Motor neuron (in vitro differentiated cells): ENCODE measurements at places on chromosomes 12 and 14. TPM values are rescaled to one million over a fixed set of nuclear protein-coding genes. Genes with fewer than 3 reads are reported as not detected.

DNA sequence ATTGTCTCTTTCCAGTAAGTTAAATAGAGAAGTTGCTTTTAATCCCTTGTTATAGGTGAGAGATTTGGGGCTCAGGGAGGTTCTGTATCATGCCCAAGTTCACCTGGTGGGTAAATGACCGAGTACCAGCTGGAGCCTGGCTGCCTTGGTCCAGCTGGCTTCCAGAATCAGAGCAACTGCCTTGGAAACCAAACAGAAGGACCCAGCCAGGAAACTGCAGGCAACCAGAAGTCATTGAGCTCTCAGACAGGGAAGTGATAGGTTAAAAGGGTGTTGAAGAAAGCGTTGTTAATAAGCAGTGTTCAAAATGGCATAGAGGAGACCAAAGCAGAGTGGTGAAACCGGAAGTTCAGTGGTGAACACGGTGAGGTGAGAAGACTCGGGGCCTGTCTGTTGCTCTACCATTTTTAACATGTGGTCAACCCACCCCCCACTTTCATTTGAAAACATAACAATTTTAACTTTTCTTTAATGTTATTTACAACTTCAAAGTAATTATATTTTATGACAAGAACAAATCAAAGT lies 54.9 kb downstream of the PLEKHG7 start:
- ATAC-seq: no peak

DNA sequence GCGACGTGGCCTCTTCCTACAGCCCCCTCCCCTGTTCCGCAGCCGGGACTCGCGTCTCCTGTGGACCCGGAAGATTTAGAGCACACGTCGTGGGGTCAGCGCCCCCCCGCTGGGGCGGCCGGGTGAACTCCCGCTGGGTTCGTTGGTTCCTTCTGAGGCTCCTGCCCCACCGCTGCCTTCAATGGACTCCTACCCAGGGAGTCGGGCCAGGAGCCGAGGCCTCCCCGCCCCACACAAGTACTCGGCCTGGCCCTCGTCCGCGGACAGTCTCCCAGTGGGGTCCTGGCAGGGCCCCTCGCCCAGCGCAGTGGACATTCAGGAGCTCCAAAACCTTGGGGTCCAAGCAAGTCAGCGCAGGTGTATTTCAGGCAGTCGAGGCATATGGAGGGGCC lies 1.2 kb downstream of the MMP17 start:
- no peak for ATAC-seq

DNA sequence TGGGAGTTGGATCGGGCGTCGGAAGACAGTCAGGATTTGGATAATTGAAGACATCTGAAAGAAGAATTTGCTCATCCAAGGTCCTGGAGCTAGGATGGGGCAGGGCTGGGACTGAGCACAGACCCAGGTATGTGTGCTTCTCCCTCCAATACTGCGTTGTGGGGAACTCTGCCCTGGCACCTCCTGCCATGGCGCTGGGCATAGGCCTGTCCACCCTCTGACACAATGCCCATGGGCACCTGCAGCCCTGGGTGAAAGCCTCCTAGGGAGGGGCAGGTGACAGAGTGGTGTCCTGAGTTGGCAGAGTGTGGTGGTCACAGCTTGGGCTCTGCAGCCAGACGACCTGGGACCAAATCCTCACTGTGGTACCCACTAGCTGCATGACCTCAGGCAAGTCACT lies 53.3 kb downstream of the CALM1 start:
- ATAC-seq: no peak

DNA sequence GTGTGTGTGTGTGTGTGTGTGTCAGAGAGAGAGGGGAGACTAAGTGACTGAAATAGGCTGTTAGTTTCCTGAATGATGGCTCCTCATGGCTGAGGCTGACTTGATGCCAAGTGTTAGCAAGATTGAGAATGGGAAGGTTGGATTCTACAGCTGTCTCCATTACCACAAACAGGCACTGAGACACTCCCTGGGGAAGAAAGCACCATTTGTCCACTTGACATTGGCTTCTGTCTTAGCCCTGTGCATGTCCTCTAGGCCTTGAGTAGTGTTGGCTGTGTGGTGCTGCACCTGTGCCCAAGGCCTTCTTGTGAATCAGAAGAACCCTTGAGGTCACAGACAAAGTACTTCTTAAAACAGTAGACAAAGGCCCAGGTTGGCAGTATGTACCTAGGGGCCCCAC lies 15.6 kb downstream of the ERG28 start:
- no peak for ATAC-seq

DNA sequence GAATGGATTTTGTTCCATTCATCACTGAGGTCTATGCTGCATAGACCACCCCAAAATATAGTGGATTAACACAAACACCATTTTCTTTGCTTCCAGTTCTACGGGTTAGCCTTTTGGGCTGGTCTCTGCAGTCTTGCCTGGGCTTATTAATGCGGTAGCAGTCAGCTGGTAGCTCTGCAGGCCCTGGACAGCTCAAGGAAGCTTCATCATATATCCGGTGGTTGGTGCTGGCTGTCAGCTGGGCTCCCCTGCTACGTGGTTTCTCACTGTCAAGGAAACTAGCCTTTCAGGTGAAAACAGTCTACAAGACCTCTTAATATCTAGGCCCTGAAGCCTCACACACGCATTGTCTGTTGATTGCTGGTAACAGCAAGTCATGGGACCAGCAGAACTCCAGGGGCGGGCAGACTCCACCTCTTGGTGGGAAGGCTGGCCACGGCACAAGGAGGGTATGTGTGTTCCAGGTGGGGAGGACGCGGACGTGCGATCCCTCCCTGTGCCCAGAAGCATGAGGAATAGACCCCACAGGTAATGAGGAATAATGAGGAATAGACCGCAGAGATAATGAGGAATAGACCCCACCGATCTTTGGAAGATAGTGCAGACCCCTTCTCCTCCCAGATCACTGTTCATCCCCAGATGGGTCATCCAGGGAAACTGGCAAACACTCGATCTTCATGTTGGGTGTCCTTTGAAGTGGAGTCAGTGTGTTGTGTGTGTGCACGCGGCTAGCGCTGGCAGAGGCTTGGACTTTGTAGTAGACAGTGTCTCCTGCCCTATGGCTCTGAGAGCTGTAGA lies 13.3 kb downstream of the TSPAN9 start:
- ATAC-seq: peak; percentile 50

DNA sequence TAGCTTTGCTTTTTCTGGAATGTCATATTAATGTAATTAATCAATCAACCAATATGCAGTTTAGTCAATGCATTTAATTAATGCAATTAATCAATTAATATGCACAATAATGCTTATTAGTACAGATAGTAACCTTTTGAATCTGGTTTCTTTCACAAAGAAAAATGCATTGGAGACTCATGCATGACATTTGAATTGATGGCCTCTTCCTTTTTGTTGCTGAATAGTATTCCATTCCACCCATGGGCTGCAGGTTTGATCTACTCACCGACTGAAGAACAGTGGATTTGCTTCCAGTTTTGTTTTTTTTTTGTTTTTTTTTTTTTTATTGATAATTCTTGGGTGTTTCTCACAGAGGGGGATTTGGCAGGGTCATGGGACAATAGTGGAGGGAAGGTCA lies 13.1 kb upstream of the GPR132 start:
- ATAC-seq: no peak

DNA sequence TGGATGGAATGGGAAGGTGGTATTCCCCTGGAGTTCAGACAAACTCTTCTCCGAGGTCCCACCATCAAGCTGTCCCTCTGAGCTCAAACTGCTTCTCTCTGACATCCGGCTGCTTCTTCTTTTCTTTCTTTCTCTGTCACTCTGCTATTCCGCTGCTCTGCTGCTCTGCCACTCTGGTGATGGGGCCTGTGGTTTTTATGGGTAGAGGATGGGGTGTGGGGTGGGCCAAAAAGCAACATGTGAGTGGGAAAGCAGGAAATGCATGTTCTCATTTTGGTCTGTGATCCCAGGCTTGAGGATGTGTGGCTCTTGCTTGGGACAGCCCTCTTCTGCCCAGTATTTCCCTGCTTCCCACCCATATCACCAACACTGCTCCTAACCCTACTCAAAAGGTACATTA lies 30.6 kb downstream of the CLECL1 start:
- no peak for ATAC-seq

GRCh38 chr14:87109271-87109670 lies 883.7 kb downstream of the GALC start:
- ATAC-seq: no peak

DNA sequence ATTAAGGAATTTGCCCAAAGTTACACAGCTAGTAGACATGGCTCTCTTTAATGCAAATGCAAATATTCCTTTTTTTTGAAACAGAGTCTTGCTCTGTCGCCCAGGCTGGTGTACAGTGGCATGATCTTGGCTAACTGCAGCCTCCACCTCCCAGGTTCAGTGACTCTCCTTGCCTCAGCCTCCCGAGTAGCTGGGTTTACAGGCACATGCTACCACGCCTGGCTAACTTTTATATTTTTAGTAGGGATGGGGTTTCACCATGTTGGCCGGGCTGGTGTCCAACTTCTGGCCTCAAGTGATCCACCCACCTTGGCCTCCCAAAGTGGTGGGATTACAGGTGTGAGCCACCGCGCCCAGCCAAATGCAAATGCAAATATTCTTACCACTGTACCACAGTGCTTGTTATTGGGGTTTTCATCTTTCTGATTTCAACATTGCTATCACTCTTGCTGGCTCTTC lies 24.5 kb upstream of the HIGD1C start:
- no peak for ATAC-seq

DNA sequence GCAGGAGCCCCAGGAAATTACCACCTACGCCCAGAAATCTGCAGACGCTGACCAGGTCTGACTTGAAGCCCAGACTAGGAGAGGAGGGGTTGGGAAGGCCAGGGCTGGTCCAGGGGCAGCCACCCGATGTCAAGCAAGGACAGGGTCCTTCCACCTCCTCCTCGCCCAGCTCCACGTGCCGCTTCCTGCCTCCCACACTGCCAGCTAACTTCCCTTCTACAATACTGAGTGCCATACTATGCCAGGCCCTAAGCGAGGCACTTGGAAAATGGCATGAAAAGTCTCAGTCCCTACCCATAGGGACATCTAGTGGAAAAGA lies 71.7 kb downstream of the SETD3 start:
- ATAC-seq: no peak

GRCh38 chr12:105275997-105276733 lies 40.2 kb upstream of the APPL2 start:
- ATAC-seq: no peak

- ATAC-seq: peak; percentile 88
Observed at GRCh38 chr12:58566599-58566998, 353.7 kb downstream of the LRIG3 start.

- no peak for ATAC-seq
Observed at GRCh38 chr12:89269174-89269573, 83.1 kb downstream of the DUSP6 start.

DNA sequence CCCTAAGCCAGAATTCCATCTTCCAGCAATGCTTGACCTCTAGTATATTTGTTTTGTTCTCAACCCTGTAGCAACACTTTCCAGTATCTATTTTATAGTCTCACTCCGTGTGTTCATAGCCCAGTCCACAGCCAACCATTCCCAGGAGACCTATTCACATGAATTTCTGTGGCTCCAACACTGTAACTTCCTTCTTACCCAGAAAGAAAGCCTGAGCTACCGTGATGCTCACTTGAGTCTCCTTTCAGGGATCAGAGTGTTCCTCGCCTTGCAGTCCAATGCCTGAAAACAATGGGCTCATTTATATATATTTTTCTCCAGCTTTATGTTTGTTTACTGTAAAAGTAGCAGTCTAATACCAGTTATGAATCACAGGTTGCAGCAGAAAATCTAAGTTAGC lies 645.0 kb upstream of the NOVA1 start:
- no peak for ATAC-seq

DNA sequence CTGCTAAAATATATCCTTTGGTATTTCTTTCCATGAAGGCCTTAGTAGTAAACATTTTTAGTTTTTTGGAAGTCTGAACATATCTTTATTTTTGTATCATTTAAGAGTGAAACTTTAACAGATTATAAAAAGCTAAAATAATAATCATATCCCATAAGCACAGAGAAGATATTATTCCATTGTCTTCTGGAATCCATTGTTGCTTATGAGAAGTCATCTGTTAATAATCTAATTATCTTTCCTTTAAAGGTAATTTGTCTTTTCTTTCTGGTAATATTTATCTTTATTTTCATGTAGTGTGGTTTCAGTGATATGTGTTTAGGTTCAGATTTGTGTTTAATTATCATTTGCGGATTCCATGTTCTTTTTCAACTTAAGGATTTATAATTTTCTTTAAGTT lies 261.7 kb downstream of the MSRB3 start:
- no peak for ATAC-seq

DNA sequence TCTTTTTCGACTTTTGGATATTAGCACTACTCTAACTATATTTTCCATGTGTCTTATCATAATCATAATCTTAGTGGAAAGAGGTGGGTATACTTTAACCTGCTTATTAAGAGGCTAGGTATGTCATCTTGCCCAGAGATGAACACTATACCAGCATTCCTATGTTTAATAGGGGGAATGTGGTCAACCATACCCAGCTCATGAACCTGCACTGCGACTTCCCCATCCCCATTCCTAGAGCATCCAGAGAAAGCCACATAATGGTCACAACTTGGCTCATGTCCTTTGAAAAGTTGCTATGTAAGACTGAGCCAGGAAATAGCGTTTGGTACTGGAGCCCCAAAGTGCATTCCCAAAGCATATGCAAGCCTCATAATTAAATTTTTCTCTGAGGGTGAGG lies 55.2 kb downstream of the TMCC3 start:
- no peak for ATAC-seq

- ATAC-seq: no peak
Observed at GRCh38 chr14:63941023-63941422, 88.2 kb downstream of the SYNE2 start.

- no peak for ATAC-seq
Observed at GRCh38 chr12:1650260-1650977, 21.4 kb downstream of the WNT5B start.

GRCh38 chr12:123106640-123107359 lies 44.1 kb downstream of the PITPNM2 start:
- peak; percentile 56 for ATAC-seq

DNA sequence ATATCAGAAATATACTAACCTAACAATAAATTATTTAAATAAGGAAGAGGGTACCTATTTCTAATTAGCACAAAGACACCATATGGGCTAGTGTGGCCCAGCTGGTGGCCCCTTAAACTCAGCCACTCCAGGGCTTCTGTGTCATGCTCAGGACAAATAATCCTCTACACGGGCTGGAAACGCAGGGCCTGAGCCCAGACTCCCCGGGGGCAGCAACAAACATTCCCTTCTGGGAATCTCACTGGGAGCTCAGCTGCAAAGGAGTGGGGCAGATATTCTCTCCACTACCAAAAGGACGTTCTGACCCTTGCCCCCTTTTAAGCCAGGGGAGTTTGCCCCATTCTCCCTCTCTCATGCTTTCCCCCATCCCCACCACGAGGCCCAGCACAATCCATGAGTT lies 43.7 kb upstream of the ELK3 start:
- ATAC-seq: no peak

GRCh38 chr12:10227648-10228047 lies 15.0 kb downstream of the GABARAPL1 start:
- ATAC-seq: no peak

- ATAC-seq: no peak
Observed at GRCh38 chr14:36515105-36515593, 4.9 kb downstream of the NKX2-1 start.

- ATAC-seq: no peak
Observed at GRCh38 chr14:68884031-68885030, 91.5 kb upstream of the ZFP36L1 start.

The KRT1 gene
- 0.18 TPM in 1 of 2 replicates, not detected in the other for total RNA-seq

The ADAM20 gene
- 1.7 and 1.9 TPM in 2 replicates for total RNA-seq

The SLC6A12 gene
- total RNA-seq: 5.1 and 6.0 TPM in 2 replicates

The CCDC175 gene
- total RNA-seq: not detected in 2 replicates

The LALBA gene
- not detected in 2 replicates for total RNA-seq

The KIAA0586 gene
- total RNA-seq: 29.8 and 35.0 TPM in 2 replicates

The SERPINA10 gene
- 0.68 and 0.76 TPM in 2 replicates for total RNA-seq
